ENCODE measurements at places on chromosomes 2 and 18.

GRCh38 chr18:35511833-35512232 is 14.1 kb upstream of the INO80C start:
- DNase-seq = no peak

GRCh38 chr2:145136702-145137101 is 616.8 kb upstream of the ZEB2 start:
- no peak for DNase-seq

DNA sequence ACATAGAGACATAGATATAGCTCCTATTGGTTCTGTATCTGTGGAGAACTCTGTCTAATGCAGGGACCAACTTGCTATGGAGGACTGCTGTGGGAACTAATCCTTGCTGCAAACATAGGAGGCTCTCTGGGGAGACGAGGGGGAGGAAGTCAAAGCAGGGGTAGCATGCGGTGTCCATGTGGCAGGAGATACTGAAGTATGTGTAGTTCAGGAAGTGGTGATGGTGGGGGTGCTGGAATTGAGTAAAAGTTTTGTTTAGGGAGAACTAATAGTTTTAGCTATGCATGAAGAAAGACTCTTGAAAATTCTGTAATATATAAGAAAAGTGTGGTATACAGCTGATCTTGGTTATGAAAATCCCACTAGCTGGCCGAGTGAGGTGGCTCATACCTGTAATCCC is 62.0 kb downstream of the ANKRD44 start:
- DNase-seq = peak; percentile 43

- DNase-seq = no peak
These were observed 31.5 kb downstream of the CXCR4 start for GRCh38 chr2:136086253-136087016.

DNA sequence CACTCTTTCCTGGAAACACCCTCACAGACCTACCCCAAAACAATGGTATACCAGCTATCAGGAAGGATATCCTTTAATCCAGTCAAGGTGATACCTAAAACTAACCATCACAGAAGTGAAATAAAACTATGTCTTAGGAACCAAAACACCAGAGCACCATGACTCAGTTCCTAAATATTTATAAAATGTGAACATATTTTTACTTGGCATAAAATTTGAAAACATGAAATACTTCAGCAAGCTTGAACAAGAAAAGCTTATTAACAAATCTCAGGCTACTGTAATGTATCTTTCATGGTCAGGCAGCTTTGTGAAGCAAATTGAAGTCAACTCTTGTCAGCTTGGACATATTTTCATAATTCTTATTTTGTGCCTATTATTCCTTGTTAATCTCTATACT is 440.8 kb upstream of the CDH20 start:
- DNase-seq = no peak

GRCh38 chr18:13187498-13187897 is 31.1 kb upstream of the LDLRAD4 start:
- no peak for DNase-seq

DNA sequence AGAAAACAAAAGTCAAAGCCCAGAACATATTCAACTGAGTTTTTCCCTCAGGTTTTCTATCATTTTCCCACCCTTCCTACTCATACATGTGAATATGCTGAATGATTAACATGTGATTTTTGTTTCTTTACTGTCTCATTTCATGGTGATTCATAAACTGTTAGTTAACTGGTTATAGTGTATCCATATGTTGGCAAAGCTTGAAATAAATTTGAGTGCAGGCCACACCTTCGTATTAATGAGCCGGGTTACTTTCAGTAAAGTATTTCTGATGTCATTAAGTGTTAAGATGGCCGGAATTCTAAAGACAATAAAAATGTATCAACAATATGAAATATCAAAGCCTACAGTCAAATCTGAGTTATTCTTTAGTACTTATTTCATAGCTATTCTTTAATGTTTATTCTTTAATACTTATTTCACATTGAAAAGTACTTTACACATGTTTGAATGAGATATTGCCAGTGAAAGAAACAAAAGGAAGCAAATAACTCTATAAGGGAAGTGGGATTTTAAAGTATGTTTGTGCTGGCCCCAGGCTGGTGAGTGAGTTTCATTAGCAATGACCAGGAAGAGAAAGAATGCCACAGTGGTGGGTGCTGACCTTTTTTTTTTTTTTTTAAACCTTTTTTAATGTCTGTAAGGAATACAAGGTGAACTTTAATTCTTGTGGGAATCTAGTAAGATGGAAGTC is 178.6 kb downstream of the NEDD4L start:
- no peak for DNase-seq

DNA sequence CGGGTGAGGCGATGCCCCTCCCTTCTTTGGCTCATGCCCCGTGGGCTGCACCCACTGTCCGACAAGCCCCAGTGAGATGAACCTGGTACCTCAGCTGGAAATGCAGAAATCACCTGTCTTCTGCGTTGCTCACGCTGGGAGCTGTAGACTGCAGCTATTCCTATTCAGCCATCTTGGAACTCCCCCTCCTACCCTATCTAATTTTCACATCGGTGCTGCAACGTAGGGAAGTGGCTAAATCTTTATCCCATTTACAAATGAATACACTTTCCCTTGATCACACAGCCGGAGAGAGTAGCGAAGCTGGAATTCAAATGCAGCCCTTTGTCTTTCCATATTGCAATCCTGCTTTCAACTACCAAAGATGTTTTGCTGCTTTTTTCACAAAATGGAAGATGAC is 1.4 kb upstream of the TMEM247 start:
- DNase-seq = no peak

GRCh38 chr2:203500297-203500696 is 34.8 kb downstream of the RAPH1 start:
- DNase-seq = no peak

- DNase-seq = no peak
These were observed 258.5 kb downstream of the TWIST2 start for GRCh38 chr2:239106314-239106908.

DNA sequence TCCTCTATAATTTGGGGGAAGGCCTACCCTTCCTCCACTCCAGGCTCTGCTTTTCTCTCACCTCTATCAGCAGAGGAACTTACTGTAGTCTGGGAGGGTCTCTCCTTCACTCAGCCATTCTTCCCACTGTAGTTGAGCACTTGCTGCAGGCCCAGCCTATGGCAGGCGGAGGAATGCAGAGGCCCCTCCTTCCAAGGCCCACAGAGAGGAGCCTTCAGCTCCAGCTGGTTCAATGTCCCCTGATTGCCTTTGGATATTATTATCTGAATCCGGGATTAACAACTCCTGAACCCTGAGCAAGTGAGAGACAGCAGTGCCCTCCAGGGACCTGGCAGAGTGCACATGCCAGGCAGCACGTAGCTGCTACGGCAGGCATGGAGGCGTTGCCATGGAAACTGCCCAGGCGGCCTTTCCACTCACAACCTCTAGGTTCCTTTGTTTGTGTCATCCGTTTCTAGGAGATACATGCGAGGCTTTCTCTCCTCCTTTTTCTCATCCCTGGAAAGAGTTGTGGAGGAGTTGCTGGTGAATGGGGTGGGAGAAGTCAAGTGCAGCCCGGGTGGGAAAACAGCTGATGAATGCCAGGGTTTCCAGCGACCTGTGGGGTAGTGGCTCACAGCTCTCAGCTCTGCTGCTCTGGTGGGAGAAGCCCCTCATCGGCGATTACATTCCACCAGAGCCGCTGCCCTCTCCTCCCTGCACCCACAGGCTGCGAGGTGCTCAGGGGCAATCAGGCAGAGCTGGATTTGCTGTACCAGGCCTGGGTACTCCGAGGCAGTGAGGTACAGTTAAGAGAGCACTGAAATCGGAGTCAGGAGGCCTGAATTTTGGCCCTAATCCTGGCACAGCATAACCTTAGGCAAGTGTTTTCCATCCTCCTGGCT is 55.3 kb upstream of the HK2 start:
- no peak for DNase-seq

GRCh38 chr18:74399091-74399887 is 57.8 kb downstream of the DIPK1C start:
- DNase-seq = no peak

GRCh38 chr2:10717628-10718027 is 3.8 kb upstream of the ATP6V1C2 start:
- DNase-seq = no peak

DNA sequence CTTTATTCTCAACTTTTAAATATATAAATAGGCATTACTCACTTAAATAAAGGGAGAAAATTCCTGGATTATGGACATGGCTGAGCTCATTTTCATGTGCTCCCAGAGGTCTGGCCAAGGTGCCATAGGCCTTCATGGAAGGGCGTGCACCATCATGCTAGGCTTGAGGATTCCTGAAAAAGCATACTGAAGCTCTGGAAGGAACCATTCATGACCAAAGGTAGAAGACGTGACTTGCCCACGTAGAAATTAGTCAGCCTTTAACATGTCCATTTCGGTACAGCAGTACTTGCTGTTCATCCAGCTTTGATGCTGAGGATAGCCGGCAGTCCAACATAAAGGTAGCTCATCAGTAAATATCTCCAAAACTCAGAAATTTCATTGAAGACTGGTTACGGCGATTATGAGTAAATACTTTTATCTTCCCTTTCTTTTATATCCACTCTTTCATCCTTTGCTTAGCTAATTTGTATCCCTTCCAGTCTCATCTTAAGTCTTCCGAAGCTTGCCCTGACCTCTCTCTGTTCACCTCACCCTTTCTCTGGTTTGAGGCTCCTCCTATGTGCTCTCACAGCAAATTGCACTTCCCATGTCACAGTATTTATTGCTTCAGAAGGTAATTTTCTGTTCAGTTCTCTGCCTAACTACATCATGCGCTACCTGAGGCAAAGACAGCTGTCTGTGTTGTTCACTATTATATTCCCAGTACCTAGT is 32.3 kb upstream of the ASNSD1 start:
- DNase-seq = no peak

GRCh38 chr18:70417847-70418246 is 129.0 kb downstream of the SOCS6 start:
- no peak for DNase-seq

DNA sequence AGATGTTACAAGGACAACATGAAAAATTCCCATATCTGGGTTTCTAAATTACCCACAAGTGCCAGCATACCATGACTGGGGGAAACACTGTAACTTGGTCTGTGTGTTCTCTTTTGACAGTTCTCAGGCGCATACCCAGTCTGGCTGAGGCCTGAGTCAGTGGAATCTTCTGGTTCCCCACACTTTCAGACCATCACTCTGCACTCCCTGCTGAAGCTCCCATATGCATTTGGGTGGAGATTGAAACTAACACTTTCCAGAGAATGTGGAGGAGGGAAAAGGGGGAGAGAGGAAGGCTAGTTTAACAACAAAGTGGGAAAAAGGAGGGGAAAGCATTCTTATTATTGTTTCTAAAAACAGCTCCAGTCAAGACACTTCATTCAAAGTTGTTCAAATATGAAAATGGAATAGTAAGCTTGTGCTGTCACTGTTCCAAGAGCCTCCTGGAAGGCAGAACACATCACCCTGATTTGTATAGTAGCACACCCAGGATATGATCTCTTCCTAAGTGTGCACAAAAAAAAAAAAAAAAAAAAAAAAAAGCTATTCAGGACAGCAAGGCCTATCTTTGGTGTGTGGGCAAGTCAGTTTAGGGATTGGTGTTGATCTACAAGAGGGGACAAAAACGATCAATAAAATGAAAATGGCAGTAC is 48.1 kb upstream of the CTIF start:
- no peak for DNase-seq

DNA sequence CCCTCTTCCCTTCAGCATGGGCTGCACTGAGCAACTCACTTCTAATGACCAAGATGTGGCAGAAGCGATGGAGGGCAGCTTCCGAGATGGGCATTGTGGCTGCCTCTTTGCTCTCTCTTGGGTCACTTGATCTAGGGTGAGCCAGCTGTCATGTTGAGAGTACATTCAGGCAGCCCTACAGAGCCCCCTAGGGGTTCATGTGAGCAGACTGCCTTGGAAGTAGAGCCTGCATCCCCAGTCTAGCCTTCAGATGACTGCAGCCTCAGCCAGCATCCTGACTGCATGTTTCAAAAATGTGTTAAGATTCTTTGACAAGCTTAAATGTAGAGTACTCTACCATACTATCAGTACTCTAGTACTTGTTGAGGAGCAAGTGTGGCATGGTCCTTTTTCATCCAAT is 143.9 kb downstream of the NCK2 start:
- DNase-seq = no peak

DNA sequence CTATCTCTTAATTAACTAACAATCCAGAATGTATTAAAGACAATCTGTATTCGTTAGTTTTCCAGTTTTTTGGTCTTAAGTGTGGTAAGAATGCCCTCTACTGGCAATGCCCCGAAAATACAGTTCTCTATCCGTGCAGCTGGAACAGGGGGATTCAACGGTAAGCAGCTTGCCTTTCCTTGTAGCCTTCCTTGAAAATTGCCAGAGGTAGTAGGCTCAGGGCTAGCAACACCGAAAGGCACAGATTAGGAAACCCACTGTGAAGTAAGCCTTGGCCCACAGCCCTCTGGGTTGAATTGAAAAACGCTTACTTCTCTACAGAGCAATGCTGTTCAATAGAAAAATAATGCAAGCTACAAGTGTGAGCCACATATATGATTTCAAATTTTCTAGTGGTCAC is 17.1 kb upstream of the VPS4B start:
- DNase-seq = peak; percentile 26

GRCh38 chr2:38602136-38602731 is 494 bp downstream of the HNRNPLL start:
- DNase-seq = peak; percentile 44

GRCh38 chr2:88639865-88640264 is 12.6 kb upstream of the EIF2AK3 start:
- DNase-seq = no peak

GRCh38 chr2:35410431-35411061 is 945.0 kb upstream of the CRIM1 start:
- no peak for DNase-seq

- no peak for DNase-seq
These were observed 45.9 kb downstream of the HS1BP3 start for GRCh38 chr2:20604951-20605381.

DNA sequence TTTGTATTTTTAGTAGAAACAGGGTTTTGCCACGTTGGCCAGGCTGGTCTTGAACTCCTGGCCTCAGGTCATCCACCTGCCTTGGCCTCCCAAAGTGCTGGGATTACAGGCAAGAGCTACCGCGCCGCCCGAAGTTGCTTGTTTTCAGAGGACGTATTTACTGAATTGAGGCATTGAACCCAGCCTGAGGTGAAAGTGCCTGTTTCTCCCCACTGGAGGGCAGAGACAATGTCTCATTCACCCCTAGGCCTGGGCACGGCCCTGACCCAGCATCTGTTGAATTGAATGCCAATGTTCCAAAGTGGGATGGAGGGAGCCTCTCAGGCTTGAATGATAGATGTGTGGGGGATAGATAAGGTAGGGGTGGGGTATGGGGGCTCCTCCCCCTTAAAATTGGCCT is 4.5 kb upstream of the TMBIM1 start:
- no peak for DNase-seq

- DNase-seq = no peak
These were observed 2.3 kb downstream of the RBBP8 start for GRCh38 chr18:22935431-22935830.

- DNase-seq = no peak
These were observed 30.9 kb upstream of the DNMT3A start for GRCh38 chr2:25372405-25373268.

Measured in naive thymus-derived CD8-positive, alpha-beta T cell (primary cell).